ENCODE measurements at places on chromosomes 4 and X.

DNA sequence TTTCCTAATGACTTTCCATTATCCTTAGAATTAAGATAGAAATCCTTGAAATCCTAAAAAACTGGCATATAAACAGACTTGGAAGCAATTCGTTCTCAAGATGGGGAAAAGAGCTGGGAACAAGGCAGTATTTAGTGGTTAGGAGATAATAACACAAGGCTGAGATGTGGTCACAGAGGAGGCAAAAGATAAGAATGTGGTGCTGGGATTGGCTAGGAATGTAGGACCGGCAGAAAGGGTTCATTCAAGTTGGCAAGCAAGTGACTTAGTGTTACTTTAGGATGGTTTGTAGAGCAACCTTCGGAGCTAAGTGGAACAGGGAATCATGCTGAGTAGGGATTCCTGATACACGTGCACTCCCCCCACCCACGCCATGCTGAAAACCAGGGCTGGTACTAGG, 121.9 kb upstream of the RPS6KA3 start:
- no peak for DNase-seq
- no peak overlapping the region for H3K4me3 ChIP-seq
- no peak overlapping the region for H3K27ac ChIP-seq
- H3K27me3 ChIP-seq = peaks cover 3% of the 10 kb centered on the region
- no peaks in the 10 kb centered on the region for H3K36me3 ChIP-seq

DNA sequence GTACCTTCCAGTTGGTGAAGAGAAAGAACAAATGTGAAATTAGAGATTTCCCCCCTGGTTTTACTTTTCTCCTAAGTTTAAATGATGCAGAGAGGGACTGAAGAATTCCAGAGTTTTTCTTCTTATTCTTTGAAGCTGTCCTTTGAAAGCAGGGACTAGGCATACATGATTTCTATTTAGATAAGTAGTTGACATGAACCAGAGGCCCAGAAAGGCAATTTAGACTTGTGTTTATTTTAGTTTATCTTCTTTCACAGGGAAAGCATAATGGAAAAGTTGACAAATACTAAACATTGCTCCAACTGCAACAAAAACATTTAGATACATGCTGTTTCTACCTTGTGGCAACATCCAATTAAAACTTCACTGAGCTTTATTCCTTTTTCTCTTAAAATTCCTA, 32.0 kb downstream of the PTPN13 start:
- no peaks in the 10 kb centered on the region for H3K27me3 ChIP-seq
- H3K36me3 ChIP-seq = no peaks in the 10 kb centered on the region
- no peak for DNase-seq
- H3K4me1 ChIP-seq = no peaks in the 10 kb centered on the region
- H3K27ac ChIP-seq = no peak overlapping the region

- no peak overlapping the region for H3K4me3 ChIP-seq
- H3K27me3 ChIP-seq = no peaks in the 10 kb centered on the region
- H3K4me1 ChIP-seq = peaks cover 5% of the 10 kb centered on the region
- no peak for DNase-seq
- no peak overlapping the region for H3K27ac ChIP-seq
- H3K36me3 ChIP-seq = peaks cover 15% of the 10 kb centered on the region
Measured at GRCh38 chr4:53113431-53114225, 251.5 kb downstream of the RASL11B start.

GRCh38 chr4:111630705-111631104, 514.5 kb upstream of the FAM241A start:
- H3K27ac ChIP-seq = no peak overlapping the region
- H3K36me3 ChIP-seq = no peaks in the 10 kb centered on the region
- H3K4me1 ChIP-seq = no peaks in the 10 kb centered on the region
- H3K27me3 ChIP-seq = no peaks in the 10 kb centered on the region

GRCh38 chrX:34810364-34810763, 132.2 kb upstream of the FAM47B start:
- no peak overlapping the region for H3K27ac ChIP-seq
- no peak for DNase-seq
- H3K27me3 ChIP-seq = no peaks in the 10 kb centered on the region

- H3K4me3 ChIP-seq = no peak overlapping the region
- no peaks in the 10 kb centered on the region for H3K27me3 ChIP-seq
- no peak overlapping the region for H3K27ac ChIP-seq
- H3K4me1 ChIP-seq = no peaks in the 10 kb centered on the region
Measured at GRCh38 chr4:189815404-189816192, 125.1 kb upstream of the FRG1 start.

- DNase-seq = no peak
- peaks cover 21% of the 10 kb centered on the region for H3K36me3 ChIP-seq
- H3K27me3 ChIP-seq = no peaks in the 10 kb centered on the region
Measured at GRCh38 chr4:36142504-36142903, 101.8 kb downstream of the ARAP2 start.

DNA sequence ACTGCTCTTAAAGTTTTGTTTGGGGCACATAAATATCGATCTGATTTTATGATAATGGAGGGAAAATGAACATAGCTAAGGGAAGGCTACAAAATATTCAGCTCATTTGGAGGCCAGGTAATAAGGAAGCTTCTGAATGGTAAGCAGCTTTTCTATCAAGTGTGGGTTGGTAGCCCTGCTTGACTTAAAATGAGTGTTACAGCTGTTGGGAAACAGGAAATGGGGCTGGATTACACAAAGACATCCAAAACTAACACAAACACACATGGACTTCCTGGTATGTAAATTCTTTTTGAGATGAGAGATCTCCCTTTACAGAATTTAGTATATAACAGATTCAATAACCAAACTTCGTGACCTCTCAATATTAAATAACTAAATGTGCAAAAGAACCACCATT, 58.0 kb downstream of the FGF16 start:
- H3K4me1 ChIP-seq = peaks cover 4% of the 10 kb centered on the region

DNA sequence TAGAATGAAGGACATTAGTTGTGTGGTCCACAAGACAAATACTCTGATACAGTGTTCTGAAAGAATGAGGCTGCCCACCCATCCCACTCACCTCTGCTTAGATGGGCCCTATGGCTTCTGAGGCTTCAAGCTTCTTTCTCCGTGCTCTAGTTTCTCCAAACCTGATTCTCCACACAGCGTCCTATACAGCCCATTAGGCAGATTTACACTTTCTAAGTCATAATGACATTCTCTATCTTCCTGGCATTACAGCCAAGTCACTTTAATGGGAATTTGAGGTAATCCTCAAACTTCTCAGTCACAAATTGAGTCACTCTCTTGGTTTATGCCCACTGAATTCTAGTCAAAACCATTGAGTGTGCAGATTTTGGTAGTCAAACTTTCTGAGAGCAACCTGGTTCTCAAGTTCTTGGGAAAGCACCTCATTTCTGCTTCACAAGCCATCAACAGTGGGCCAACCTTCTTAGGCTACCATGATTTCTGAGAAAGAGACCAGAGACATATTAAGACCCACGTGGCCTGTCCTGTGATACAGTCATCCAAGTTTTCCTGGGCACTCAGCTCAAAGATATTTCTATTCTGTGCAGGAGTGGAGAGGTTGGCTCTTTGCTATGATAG, 6.2 kb upstream of the SETD7 start:
- peaks cover 5% of the 10 kb centered on the region for H3K27me3 ChIP-seq
- peaks cover 2% of the 10 kb centered on the region for H3K36me3 ChIP-seq
- no peak overlapping the region for H3K27ac ChIP-seq
- peaks cover 37% of the 10 kb centered on the region for H3K4me1 ChIP-seq
- no peak for DNase-seq

DNA sequence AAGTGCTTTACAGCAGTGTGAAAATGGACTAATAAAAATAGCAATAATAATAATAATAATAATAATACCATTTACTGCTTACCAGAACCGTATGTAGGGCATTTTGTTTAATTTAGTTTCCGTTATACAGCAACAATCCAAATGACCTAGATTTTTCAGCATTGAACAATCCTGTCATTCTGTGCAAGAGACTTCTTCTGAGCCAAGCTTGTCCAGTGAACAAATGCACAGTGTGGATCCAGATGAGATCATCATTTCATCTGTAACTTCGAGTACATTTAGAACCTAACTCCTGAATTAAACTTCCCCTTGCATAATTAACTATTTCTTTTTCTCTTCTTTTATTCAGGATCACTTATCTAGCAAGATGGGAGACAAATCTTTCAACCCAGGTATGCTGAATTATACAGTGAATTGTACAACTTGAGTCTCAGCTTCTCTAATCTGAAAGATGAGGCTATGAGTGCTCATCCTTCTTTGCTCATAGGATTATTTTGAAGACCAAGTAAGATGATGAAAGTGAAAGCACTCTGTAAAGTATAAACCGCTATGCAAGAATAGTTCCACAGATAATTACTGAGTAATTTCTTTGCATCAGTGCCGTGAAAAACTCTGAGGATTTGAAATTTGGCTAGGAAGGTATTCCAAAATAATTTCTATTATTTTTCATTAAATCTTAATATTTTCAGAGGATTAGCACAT, 6.6 kb downstream of the CLNK start:
- H3K36me3 ChIP-seq = peaks cover 16% of the 10 kb centered on the region
- no peak overlapping the region for H3K4me3 ChIP-seq
- peaks cover 33% of the 10 kb centered on the region for H3K4me1 ChIP-seq
- H3K27me3 ChIP-seq = no peaks in the 10 kb centered on the region
- no peak overlapping the region for H3K27ac ChIP-seq
